H9 (cell line): ENCODE measurements at places on chromosomes 5 and 9. TPM values are rescaled to one million over a fixed set of nuclear protein-coding genes. Genes with fewer than 3 reads are reported as not detected.

DNA sequence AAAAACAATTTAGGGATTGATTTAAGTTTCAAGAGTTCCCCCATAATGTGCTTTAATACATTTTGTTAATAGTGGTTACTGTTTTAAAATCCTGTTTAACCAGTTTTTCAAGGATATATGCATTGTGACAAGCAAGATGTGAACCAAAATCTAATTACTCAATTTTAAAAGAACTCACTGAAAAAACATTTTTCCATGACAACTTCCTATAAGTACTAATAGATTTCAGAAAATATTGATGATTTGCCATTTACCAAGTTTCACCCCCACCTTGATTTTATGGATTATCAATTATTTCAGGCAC lies 4.9 kb upstream of the DNAJC21 start:
- no peak for DNase-seq
- peaks cover 69% of the 10 kb centered on the region for H3K36me3 ChIP-seq
- no peak overlapping the region for H3K27ac ChIP-seq
- no peaks in the 10 kb centered on the region for H3K4me1 ChIP-seq
- H3K27me3 ChIP-seq, result no peaks in the 10 kb centered on the region

GRCh38 chr5:123515904-123516303 lies 3.9 kb downstream of the CSNK1G3 start:
- H3K27ac ChIP-seq, result no peak overlapping the region
- peaks cover 5% of the 10 kb centered on the region; the same call in 1 of the 2 replicates for H3K4me1 ChIP-seq

GRCh38 chr9:104794070-104794469 lies 30.1 kb downstream of the NIPSNAP3B start:
- H3K27ac ChIP-seq, result no peak overlapping the region
- no peaks in the 10 kb centered on the region for H3K4me1 ChIP-seq
- no peaks in the 10 kb centered on the region; the same call in 2 of the 3 replicates for H3K36me3 ChIP-seq
- no peak for DNase-seq

DNA sequence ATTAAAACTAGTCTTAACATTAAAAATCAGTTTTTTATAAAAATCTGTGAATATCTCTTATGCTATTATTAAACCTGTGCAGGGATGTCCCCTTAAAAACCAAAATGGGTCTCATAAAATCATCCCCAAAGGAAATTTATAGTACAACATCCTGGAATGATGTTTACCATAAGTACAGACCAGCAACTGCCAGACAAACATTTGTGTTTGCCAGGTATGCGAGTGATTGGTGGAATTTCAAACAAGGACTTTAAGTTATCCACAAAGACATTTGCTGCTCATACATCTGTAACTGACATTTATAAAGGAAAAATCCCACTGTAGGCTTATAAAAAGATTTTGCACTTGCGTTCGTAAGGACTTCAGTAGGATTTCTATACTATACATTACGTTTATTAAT lies 1375.4 kb upstream of the WWC1 start:
- no peak overlapping the region for H3K4me3 ChIP-seq
- no peaks in the 10 kb centered on the region for H3K36me3 ChIP-seq

DNA sequence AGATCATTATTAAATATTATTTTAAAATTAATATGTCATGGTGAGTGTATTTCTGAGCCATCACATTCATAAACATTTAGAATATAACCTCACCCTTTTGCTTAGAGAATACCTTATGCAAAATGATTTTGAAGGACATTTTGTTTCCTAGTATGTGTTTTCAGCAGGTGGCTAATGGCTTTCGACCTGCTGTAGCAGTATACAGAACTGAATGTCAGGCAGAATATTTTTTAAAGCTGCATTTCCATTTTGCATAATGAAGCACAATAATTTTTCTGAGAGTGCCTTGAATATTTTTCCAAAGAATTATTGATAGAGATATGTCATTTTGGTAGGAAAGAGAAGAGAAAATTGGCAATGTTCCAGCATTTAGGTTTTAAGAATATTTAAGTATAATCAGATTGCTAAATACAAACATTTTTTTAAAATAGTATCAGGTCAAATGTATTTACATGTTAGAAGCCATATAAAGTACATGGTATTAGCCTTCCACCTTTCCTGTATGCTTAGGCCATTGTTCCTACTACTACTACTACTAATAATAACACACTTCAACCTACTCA lies 42.3 kb downstream of the PAM start:
- H3K27ac ChIP-seq, result no peak overlapping the region
- H3K4me1 ChIP-seq, result peaks cover 1% of the 10 kb centered on the region; the same call in 1 of the 2 replicates
- no peaks in the 10 kb centered on the region for H3K27me3 ChIP-seq
- no peak overlapping the region for H3K4me3 ChIP-seq
- no peaks in the 10 kb centered on the region for H3K36me3 ChIP-seq
- DNase-seq, result no peak

GRCh38 chr5:15474143-15474719 lies 25.7 kb upstream of the FBXL7 start:
- no peaks in the 10 kb centered on the region for H3K4me1 ChIP-seq
- no peaks in the 10 kb centered on the region; the same call in 1 of the 2 replicates for H3K27me3 ChIP-seq
- no peak for DNase-seq
- H3K36me3 ChIP-seq, result peaks cover 9% of the 10 kb centered on the region; the same call in 2 of the 3 replicates

GRCh38 chr9:87678650-87679355 lies 47.1 kb upstream of the CTSL start:
- peaks cover 36% of the 10 kb centered on the region for H3K36me3 ChIP-seq
- no peaks in the 10 kb centered on the region for H3K4me1 ChIP-seq

DNA sequence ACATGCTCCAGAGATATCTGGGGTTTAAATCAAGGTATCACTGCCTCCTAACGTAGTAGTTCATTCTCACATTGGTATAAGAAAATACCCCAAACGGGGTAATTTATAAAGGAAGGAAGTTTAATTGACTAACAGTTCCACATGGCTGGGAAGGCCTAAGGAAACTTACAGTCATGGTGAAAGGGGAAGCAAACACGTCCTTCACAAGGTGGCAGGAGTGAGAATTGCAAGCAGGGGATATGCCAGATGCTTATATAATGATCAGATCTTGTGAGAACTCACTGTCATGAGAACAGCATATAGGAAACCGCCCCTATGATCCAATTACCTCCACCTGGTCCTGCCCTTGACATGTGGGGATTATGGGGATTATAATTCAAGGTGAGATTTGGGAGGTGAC lies 1280.2 kb upstream of the C9orf72 start:
- H3K27me3 ChIP-seq, result no peaks in the 10 kb centered on the region
- no peaks in the 10 kb centered on the region for H3K36me3 ChIP-seq
- no peak overlapping the region for H3K27ac ChIP-seq
- DNase-seq, result peak; percentile 33
- H3K4me1 ChIP-seq, result no peaks in the 10 kb centered on the region

- no peak overlapping the region for H3K4me3 ChIP-seq
- H3K36me3 ChIP-seq, result no peaks in the 10 kb centered on the region
- no peaks in the 10 kb centered on the region for H3K27me3 ChIP-seq
- H3K4me1 ChIP-seq, result no peaks in the 10 kb centered on the region
These were observed 27.0 kb downstream of the GNAQ start for GRCh38 chr9:78004478-78005229.

GRCh38 chr9:108416324-108416723 lies 439.5 kb downstream of the ACTL7B start:
- H3K27me3 ChIP-seq, result no peaks in the 10 kb centered on the region
- H3K4me1 ChIP-seq, result no peaks in the 10 kb centered on the region
- H3K36me3 ChIP-seq, result no peaks in the 10 kb centered on the region
- H3K4me3 ChIP-seq, result no peak overlapping the region
- no peak overlapping the region for H3K27ac ChIP-seq

DNA sequence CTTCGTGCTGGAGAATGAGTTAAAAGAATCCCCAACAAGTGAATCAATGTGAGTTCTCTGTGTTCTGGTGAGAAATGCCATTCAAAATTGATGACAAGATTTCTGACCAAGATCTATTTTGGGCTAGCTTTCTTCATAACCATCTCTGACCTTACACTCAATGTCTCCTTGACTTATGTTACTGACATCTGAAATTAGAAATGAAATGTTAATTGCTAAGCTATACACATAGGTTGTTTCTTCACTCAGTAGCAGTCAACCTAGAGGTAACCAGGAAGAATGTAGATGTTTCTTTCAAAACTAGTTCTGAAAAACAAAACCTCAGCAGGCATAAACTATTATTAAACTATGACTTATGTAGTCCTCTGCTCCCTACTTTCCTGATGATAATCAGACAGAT lies 2220.7 kb upstream of the C9orf72 start:
- H3K4me3 ChIP-seq, result no peak overlapping the region
- H3K27me3 ChIP-seq, result no peaks in the 10 kb centered on the region
- no peak for DNase-seq
- H3K4me1 ChIP-seq, result no peaks in the 10 kb centered on the region

DNA sequence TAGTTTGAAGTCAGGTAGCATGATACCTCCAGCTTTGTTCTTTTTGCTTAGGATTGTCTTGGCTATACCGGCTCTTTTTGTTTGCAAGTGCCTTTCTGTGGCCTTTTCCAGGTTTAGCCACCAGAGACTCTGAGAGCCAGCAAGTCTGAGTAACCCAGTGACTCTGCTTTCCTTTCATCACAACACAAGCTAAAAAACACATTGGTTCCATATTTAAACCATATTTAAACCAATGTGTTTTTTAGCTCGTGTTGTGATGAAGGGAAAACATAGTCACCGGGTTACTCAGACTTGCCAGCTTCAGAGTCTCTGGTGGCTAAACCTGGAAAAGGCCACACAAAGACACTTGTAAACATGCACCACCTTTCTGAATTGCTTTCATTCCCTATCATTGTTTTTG lies 493.3 kb downstream of the NTRK2 start:
- H3K36me3 ChIP-seq, result no peaks in the 10 kb centered on the region; the same call in 1 of the 2 replicates
- DNase-seq, result no peak
- H3K4me3 ChIP-seq, result no peak overlapping the region
- H3K4me1 ChIP-seq, result peaks cover 2% of the 10 kb centered on the region; the same call in 1 of the 2 replicates

GRCh38 chr5:128674837-128675446 lies 136.9 kb upstream of the FBN2 start:
- no peak overlapping the region for H3K4me3 ChIP-seq
- no peak overlapping the region for H3K27ac ChIP-seq
- peaks cover 19% of the 10 kb centered on the region for H3K36me3 ChIP-seq
- H3K4me1 ChIP-seq, result peaks cover 5% of the 10 kb centered on the region; the same call in 1 of the 2 replicates
- DNase-seq, result peak; percentile 62

DNA sequence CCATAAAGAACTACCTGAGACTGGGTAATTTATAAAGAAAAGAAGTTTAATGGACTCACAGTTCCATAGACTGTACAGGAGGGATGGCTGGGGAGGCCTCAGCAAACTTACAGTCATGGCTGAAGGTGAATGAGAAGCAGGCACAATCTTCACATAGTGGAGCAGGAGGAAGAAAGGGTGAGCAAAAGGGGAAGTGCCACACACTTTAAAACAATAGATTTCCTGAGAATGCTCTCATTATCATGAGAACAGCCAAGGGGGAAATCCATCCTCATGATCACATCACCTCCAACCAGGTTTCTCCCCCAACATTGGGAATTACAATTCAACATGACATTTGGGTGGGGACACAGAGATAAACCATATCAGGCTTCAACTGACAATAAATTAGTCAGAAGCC lies 664.9 kb downstream of the TAF11L14 start:
- H3K4me1 ChIP-seq, result no peaks in the 10 kb centered on the region; the same call in 1 of the 2 replicates
- no peak overlapping the region; the same call in 2 of the 3 replicates for H3K4me3 ChIP-seq
- no peak for DNase-seq
- H3K36me3 ChIP-seq, result no peaks in the 10 kb centered on the region; the same call in 1 of the 2 replicates
- no peak overlapping the region for H3K27ac ChIP-seq
- H3K27me3 ChIP-seq, result no peaks in the 10 kb centered on the region

DNA sequence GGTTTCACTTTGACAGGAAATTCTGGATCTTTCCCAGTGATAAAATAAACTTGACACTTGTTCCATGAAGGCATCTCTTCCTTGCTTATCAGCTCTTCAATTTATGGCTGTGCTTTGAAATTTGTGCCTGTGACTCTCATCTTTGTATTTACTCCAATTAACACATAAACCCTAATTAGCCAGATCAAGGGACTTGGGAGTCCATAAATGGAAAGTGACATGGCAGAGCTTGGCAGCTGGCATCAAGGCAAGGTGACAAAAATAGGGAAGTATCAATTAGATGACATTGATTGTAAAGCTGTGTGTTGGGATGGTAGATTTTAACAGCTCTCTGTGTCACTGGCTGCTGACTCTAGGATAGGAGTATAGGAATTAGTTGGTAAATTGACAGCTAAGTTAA lies 133.9 kb downstream of the PBX3 start:
- no peak for DNase-seq
- H3K36me3 ChIP-seq, result no peaks in the 10 kb centered on the region
- H3K4me3 ChIP-seq, result no peak overlapping the region
- no peak overlapping the region for H3K27ac ChIP-seq
- H3K4me1 ChIP-seq, result peaks cover 8% of the 10 kb centered on the region; the same call in 1 of the 2 replicates

- H3K27ac ChIP-seq, result no peak overlapping the region
- peak; percentile 65 for DNase-seq
- no peaks in the 10 kb centered on the region for H3K27me3 ChIP-seq
These were observed 1028.6 kb downstream of the CDH9 start for GRCh38 chr5:26009742-26010141.

GRCh38 chr9:107465467-107466451 lies 23.8 kb downstream of the KLF4 start:
- peak overlapping the region; percentile 83 for H3K4me3 ChIP-seq
- H3K27ac ChIP-seq, result no peak overlapping the region
- peaks cover 2% of the 10 kb centered on the region for H3K27me3 ChIP-seq
- no peaks in the 10 kb centered on the region for H3K4me1 ChIP-seq

- DNase-seq, result no peak
- peaks cover 20% of the 10 kb centered on the region for H3K4me1 ChIP-seq
- no peak overlapping the region for H3K27ac ChIP-seq
- no peak overlapping the region for H3K4me3 ChIP-seq
- H3K27me3 ChIP-seq, result no peaks in the 10 kb centered on the region
These were observed 56.1 kb downstream of the WWC1 start for GRCh38 chr5:168347368-168348083.

DNA sequence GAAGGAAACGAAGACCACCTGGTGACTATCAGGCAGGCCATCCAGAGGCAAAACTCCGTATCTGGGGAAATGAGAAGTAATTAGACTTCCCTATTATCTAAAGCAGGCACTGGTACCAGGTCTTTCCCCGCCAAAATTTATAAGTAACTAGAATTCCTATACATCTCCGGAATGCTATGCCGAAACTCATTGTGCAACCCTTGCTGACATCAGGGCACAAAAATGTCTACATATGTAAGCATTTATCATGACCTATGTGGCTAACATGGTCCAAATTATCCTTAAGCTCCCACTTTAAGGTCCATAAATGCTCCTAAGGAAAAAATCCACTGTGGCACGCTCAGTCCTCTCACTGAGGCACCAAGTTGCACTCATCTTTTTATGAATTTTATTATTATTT lies 17.8 kb downstream of the ACTL7B start:
- no peak overlapping the region for H3K27ac ChIP-seq
- no peaks in the 10 kb centered on the region for H3K4me1 ChIP-seq
- no peaks in the 10 kb centered on the region for H3K36me3 ChIP-seq

DNA sequence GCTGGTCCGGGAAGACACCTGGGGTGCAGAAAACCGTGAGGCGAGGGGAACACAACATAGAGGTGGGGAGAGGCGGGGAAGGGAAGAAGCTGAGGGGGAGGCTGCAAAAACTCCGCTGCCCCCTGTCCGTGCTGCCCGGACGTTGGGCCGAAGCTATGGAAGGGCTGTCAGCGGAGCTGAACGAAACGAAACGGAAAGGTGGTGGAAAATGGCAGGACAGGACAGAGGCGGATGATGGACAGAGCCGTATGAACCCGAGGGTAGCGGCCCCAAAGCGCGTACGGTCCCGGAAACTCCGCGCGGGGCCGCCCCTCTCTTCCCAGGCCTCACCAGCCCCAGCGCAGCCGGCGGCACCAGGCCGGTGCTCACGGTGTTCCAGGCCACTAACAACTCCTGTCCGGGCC lies 272 bp downstream of the ANAPC2 start:
- H3K4me3 ChIP-seq, result peak overlapping the region; percentile 97
- H3K36me3 ChIP-seq, result peaks cover 7% of the 10 kb centered on the region; the same call in 2 of the 3 replicates
- no peak overlapping the region for H3K27ac ChIP-seq
- H3K4me1 ChIP-seq, result peaks cover 5% of the 10 kb centered on the region; the same call in 1 of the 2 replicates
- H3K27me3 ChIP-seq, result no peaks in the 10 kb centered on the region

Gene SHB
- total RNA-seq, result 13.8 and 14.6 TPM in 2 replicates

Gene GDA
- total RNA-seq, result 3.6 and 3.8 TPM in 2 replicates

Gene IFNA4
- not detected in 2 replicates for total RNA-seq

Gene STPG3
- total RNA-seq, result not detected in 2 replicates

Gene ZNF366
- total RNA-seq, result not detected in 2 replicates

Gene NSD1
- total RNA-seq, result 197 and 213 TPM in 2 replicates

Gene FREM1
- total RNA-seq, result 0.35 and 0.44 TPM in 2 replicates
